Osteocyte (in vitro differentiated cells): ENCODE measurements at places on chromosomes 3 and 15. TPM values are rescaled to one million over a fixed set of nuclear protein-coding genes. Genes with fewer than 3 reads are reported as not detected.
A peak's percentile ranks its signal among the peaks of the same experiment; 100 is the strongest.

- no peak overlapping the region for H3K27ac ChIP-seq
- H3K4me3 ChIP-seq: no peak overlapping the region
- no peaks in the 10 kb centered on the region for H3K27me3 ChIP-seq
- no peaks in the 10 kb centered on the region for H3K4me1 ChIP-seq
Measured at GRCh38 chr3:195135917-195136316, 135.0 kb downstream of the XXYLT1 start.

- H3K27me3 ChIP-seq: no peaks in the 10 kb centered on the region
- no peak overlapping the region for H3K27ac ChIP-seq
- H3K36me3 ChIP-seq: no peaks in the 10 kb centered on the region
- peaks cover 37% of the 10 kb centered on the region for H3K4me1 ChIP-seq
Measured at GRCh38 chr3:112744825-112745566, 101.7 kb downstream of the CD200R1L start.

DNA sequence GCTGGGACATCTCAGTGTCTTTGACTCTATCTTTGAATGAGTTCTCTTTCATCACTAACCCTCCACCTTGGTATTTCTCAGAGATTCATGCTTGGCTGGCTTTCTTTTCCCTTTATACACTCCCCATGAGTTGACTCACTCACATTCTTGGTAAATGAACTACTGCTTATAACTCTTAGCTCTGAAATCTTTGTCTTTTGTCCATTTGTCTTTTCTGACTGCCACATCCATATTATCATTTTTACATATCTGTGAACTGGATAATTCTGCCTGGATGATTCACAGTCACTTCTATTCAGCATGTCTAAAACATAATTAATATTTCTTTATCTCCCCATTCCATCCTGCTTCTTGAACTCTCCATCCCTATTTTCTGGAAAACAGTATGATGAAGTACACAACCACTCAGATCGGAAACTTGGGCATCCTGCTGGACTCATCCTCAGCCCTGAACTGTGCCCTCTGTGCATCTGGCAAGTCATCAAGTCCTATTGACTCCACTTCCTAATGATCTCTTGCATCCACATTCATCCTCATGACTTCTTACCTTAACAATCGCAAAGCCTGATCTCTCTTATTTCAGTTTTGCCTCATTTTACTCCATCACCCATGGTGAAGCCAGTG is 66.9 kb downstream of the KCNAB1 start:
- H3K4me1 ChIP-seq: no peaks in the 10 kb centered on the region
- no peak overlapping the region for H3K27ac ChIP-seq
- H3K36me3 ChIP-seq: no peaks in the 10 kb centered on the region
- no peak overlapping the region for H3K4me3 ChIP-seq
- peaks cover 16% of the 10 kb centered on the region for H3K27me3 ChIP-seq

- H3K27ac ChIP-seq: no peak overlapping the region
- no peaks in the 10 kb centered on the region for H3K4me1 ChIP-seq
- no peak overlapping the region for H3K4me3 ChIP-seq
- no peaks in the 10 kb centered on the region for H3K36me3 ChIP-seq
- peaks cover 24% of the 10 kb centered on the region for H3K27me3 ChIP-seq
Measured at GRCh38 chr15:73414876-73415275, 28.1 kb upstream of the REC114 start.

DNA sequence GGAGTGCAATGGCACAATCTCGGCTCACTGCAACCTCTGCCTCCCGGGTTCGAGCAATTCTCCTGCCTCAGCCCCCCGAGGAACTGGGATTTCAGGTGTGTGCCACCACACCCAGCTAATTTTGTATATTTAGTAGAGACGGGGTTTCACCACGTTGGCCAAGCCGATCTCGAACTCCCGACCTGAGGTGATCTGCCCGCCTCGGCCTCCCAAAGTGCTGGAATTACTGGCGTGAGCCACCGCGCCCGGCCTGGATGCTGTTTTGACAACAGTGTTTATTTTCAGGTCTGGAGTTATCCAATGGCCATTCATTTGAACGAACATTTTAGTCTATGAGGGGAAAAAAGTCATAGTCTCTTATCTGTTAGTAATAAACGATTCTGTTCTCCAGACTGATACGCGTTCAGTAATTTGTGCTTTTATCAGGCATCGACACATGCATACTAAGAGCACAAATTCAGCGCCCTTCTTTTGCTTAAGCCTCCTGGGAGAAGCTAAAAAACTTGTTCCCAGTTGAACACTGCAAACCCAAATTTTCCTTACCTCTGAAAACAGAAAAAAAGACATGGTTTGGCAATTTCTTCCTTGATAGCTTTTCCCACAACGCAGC is 1.3 kb downstream of the B3GALNT1 start:
- H3K36me3 ChIP-seq: peaks cover 20% of the 10 kb centered on the region
- H3K4me3 ChIP-seq: peak overlapping the region; percentile 82
- H3K27ac ChIP-seq: no peak overlapping the region
- H3K4me1 ChIP-seq: peaks cover 9% of the 10 kb centered on the region
- H3K27me3 ChIP-seq: no peaks in the 10 kb centered on the region

DNA sequence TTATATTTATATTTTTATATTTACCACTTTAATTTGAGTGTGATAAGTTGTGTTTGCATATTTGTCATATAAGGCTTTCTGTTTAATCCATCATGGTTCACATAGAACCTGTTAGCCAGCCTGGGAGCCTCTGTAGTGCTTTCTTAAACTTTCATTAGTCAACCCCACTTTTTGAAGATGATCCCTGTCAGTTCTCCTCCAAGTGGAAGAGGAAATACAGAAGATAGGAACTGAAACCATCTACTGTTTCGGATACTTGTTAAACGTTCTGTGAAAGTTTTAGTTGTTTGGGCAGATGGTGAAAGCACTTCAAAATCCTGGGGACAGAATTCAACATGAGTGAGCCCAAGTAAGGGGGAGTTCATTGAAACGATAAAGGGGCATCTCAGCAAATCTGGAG is 4.6 kb upstream of the SAMMSON start:
- no peak overlapping the region for H3K27ac ChIP-seq
- peaks cover 7% of the 10 kb centered on the region for H3K27me3 ChIP-seq
- no peaks in the 10 kb centered on the region for H3K36me3 ChIP-seq

DNA sequence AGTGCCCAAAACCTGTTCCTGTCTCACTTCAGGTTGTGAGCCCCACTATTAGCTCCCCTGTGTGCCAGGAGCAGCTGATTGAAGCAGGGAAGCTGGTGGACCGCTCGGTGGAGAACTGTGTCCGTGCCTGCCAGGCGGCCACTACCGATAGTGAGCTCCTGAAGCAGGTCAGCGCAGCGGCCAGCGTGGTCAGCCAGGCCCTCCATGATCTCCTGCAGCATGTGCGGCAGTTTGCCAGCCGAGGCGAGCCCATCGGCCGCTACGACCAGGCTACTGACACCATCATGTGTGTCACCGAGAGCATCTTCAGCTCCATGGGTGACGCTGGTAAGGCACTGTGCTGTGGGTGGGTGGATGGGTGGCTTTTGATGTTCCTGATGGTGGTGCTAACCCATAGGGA is 334.1 kb upstream of the TPM1 start:
- no peak overlapping the region for H3K4me3 ChIP-seq
- H3K27me3 ChIP-seq: no peaks in the 10 kb centered on the region
- peaks cover 8% of the 10 kb centered on the region for H3K36me3 ChIP-seq
- H3K4me1 ChIP-seq: no peaks in the 10 kb centered on the region
- no peak for DNase-seq

GRCh38 chr3:76097589-76097969 is 312.2 kb upstream of the ZNF717 start:
- H3K36me3 ChIP-seq: no peaks in the 10 kb centered on the region
- DNase-seq: no peak
- peaks cover 2% of the 10 kb centered on the region for H3K4me1 ChIP-seq
- H3K27ac ChIP-seq: no peak overlapping the region

DNA sequence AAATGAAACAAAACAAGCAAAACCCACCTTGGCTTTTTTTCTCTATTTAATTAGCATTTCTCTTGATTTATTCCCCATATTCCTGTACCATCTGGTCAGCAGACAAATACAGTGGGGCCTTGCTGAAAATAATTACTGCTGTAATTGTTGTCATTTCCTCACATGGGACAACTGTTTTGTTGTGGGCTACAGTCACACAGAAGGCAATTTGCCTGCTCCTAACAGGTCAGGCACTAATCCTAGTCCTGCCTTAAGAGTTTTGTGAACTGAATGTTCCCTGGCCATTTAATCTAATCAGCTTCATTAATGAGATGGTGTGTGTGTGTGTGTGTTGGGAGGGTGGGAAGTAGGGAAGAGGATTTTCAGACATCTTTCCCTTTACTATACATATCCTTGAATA is 11.6 kb downstream of the TRPC1 start:
- peaks cover 11% of the 10 kb centered on the region for H3K4me1 ChIP-seq
- H3K27me3 ChIP-seq: no peaks in the 10 kb centered on the region
- no peak overlapping the region for H3K27ac ChIP-seq
- peaks cover 3% of the 10 kb centered on the region for H3K36me3 ChIP-seq
- no peak for DNase-seq

Gene ISL2
- not detected in 2 replicates for total RNA-seq

Gene IL16
- total RNA-seq: not detected in 2 replicates

GRCh38 chr3:127445581-127446343 is 144.8 kb downstream of the TPRA1 start:
- H3K4me1 ChIP-seq: no peaks in the 10 kb centered on the region
- no peak overlapping the region for H3K4me3 ChIP-seq
- peaks cover 26% of the 10 kb centered on the region for H3K27me3 ChIP-seq
- no peaks in the 10 kb centered on the region for H3K36me3 ChIP-seq

Gene SH2D7
- total RNA-seq: not detected in 2 replicates

Gene GOLGA8T
- total RNA-seq: 0.94 TPM in 1 of 2 replicates, not detected in the other

Gene CLSTN2
- 143 and 161 TPM in 2 replicates for total RNA-seq

DNA sequence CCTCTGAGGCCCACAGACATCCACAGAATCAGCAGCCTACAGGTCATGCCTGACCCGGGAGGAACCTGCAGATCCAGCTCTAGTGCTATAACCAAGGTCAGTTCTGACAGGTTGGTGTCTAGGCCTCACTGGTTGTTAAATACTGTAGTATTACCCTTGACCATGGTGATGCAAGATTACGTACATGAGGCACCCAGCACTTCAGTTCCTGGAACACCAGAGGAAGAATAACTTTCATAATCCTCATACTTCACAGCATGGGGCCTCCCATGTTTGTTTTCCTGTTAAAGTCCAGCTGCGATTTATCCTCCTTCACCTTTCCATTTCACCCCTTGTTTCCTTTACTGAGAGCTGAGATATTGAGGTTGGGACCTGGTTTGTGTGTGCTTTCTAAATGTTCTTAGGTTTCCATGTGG is 34.4 kb upstream of the GLCE start:
- peak overlapping the region; percentile 68 for H3K27ac ChIP-seq
- H3K4me3 ChIP-seq: no peak overlapping the region
- H3K36me3 ChIP-seq: no peaks in the 10 kb centered on the region
- peaks cover 8% of the 10 kb centered on the region for H3K27me3 ChIP-seq
- no peak for DNase-seq

DNA sequence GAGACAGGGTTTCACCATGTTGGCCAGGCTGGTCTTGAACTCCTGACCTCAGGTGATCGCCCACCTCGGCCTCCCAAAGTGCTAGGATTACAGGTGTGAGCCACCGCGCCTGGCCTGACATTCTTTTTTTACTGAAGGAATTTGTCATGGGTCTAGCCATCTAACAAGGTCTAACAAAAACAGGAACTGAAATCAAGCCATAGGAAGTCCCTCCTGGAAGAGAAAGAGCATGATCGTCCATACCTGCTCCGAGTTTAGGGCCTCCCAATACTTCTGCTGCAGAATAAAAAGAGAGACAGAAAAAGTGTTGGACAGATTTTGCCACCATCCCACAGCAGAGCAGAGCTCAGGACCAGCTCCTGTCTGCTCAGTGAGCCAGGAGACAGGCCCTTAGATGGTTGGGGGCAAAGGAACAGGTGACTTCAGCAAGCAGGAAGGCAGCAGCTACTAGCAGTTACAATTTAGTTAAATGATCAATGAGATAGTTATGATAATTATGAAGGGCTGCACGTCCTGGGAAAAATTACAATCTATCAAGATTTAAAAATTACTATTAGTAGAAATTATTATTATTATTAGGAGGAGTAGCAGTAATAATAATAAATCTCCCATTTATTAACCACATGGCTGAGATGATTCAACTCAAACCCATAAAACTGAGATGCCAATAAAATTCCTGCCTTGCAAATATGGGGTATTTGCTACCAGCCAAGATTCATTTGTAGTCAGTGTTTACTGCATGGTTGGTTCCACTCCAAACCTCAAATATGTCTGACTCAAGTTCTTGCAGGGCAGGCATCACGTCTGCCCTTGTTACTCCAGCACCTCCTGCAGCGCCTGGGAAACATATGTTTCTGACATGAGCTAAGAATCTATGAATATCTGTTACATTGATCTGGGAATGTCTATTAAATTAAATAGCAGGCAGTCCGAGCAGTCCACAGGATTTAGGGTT is 40.1 kb downstream of the TMEM44 start:
- peak; percentile 89 for DNase-seq
- no peaks in the 10 kb centered on the region for H3K36me3 ChIP-seq
- H3K27ac ChIP-seq: peak overlapping the region; percentile 83

DNA sequence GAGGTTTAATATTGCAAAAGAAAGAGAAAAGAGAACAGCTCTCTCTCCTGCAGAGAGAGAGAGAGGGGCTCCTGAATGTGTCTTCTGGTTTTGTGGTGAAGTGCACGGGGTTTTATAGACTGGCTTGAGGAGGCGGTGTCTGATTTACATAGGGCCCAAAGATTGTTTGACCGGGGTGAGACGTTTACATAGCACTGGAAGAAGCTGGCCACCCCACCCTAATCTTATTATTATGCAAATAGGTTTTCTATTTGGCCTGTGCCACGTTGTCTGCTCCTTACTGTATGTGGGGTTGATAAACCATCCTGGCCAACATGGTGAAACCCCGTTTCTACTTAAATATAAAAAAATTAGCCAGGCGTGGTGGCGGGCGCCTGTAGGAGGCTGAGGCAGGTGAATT is 268.6 kb downstream of the SV2B start:
- H3K36me3 ChIP-seq: no peaks in the 10 kb centered on the region
- no peaks in the 10 kb centered on the region for H3K4me1 ChIP-seq
- H3K27me3 ChIP-seq: no peaks in the 10 kb centered on the region
- H3K27ac ChIP-seq: no peak overlapping the region

- H3K27ac ChIP-seq: peak within 1 kb of the TSS; percentile 87
- H3K27me3 ChIP-seq: peaks cover 13% of the 10 kb centered on the region
- no peaks in the 10 kb centered on the region for H3K36me3 ChIP-seq
- H3K4me1 ChIP-seq: peaks cover 14% of the 10 kb centered on the region
- H3K4me3 ChIP-seq: peak within 1 kb of the TSS; percentile 91
Measured at GRCh38 chr3:185152410-185153170, at the start of gene C3orf70. C3orf70 (minus strand) TSS chr3:185153060; CDS start chr3:185152823, 237 bp downstream.

Gene TAGLN3
- not detected in 2 replicates for total RNA-seq
